ENCODE measurements at places on chromosomes 1 and 21.
A peak's percentile ranks its signal among the peaks of the same experiment; 100 is the strongest.

DNA sequence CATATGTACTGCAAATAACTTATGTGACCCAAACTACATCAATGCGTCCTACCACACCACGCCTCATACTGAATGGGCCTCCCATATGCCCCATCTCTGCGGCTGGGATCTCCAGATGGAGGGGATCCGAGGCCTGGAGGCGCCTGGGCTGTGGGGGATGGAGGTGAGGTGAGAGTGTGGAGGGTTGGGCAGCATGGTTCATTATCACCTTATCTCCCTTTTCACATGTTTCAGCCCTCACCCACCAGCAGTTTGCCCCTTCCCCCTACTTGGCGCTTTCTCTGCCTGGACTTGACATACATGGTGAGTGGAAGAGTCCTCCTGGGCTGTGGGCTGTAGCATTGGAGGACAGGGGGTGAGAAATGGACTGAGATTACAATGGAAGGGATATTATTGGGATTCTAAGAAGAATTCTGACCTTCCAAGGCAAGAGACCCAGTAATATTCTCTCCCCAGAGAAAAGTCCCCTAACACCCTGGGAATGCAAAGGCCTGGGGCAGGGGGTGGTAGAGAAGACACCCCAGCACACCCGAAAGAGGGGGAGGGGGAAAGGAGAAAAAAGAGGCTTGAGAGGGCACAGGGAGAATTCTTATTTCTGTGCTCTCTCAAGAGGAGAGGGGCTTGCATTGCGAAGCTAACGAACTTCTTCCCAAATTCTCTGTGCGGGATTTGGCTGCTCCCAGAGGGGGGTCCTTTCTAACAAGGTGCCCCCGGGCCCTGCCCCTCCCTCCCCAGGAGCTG, 61.4 kb downstream of the MEF2D start:
- no peak for DNase-seq

GRCh38 chr1:191895462-191896058, 262.7 kb upstream of the RGS18 start:
- no peak for DNase-seq

GRCh38 chr1:10424034-10424433, 6.2 kb upstream of the CENPS start:
- peak; percentile 7 for DNase-seq

- peak; percentile 35 for DNase-seq
Observed at GRCh38 chr1:218426343-218426657, 81.2 kb downstream of the TGFB2 start.

DNA sequence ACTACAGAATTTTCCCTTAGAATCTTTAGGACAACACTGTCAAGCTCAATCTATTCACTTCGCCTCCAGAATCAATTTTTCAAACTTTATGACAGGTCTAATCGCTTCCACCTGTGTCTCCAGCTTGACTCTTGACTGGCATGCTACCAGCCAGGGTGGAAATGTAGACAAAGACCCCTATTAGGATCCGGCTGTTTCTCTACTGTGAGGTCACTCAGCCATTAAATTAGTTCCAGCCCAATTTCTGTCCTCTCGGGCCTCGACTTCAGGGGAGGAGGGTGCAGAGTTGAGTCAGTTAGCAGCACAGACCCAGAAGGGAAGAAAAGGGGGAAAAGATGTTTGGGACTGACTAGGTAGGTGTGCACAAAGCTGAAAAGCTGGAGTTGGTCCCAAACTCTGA, 78.5 kb downstream of the HLCS start:
- DNase-seq = no peak

GRCh38 chr1:242224461-242224860, 225.6 kb upstream of the MAP1LC3C start:
- no peak for DNase-seq

GRCh38 chr1:3097231-3097630, 28.2 kb downstream of the PRDM16 start:
- DNase-seq = no peak

DNA sequence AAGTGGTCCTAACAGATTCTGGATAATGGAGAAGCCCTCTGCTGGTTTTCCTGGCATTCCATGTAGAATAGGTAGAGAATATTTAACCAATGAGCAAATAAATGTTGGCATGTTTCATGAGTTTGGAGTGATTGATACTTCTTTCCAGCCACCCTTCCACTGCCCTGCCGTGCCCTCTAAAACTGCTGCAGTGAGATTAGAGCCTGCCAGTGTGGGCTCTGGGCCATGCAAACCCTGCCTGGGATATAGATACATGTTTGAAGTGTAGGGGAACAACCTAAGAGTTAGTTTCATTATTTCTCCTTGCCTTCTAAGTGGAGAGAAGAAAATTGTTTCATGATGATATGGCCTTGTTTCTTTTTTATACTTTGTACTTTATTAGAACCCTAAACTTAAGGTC, 10.4 kb downstream of the UBE2Q1 start:
- DNase-seq = no peak

GRCh38 chr1:68074472-68074871, 24.0 kb upstream of the DIRAS3 start:
- DNase-seq = no peak

- no peak for DNase-seq
Observed at GRCh38 chr1:2025491-2025981, 6.4 kb downstream of the GABRD start.

DNA sequence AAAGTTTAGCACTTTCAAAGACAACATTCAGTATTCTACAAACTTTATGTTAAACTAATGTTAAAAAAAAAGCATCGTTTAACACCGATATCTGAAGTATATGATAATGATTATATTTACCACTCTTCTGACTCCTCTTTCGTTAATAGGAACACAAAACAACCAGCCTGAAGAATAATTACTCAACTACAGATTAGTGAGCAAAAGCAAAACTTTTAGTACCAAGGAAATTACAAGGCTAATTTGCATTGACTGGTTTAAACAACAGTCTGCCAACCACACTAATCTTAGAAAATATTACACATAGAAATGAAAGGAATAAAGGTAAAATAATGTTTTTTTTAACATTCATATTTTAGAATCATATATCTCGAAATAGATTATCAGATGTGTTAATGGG, 500.7 kb downstream of the LMO4 start:
- no peak for DNase-seq

GRCh38 chr1:10867138-10867721, 70.8 kb upstream of the CASZ1 start:
- DNase-seq = peak; percentile 3

- DNase-seq = no peak
Observed at GRCh38 chr1:31872658-31873636, 57.1 kb upstream of the SPOCD1 start.

DNA sequence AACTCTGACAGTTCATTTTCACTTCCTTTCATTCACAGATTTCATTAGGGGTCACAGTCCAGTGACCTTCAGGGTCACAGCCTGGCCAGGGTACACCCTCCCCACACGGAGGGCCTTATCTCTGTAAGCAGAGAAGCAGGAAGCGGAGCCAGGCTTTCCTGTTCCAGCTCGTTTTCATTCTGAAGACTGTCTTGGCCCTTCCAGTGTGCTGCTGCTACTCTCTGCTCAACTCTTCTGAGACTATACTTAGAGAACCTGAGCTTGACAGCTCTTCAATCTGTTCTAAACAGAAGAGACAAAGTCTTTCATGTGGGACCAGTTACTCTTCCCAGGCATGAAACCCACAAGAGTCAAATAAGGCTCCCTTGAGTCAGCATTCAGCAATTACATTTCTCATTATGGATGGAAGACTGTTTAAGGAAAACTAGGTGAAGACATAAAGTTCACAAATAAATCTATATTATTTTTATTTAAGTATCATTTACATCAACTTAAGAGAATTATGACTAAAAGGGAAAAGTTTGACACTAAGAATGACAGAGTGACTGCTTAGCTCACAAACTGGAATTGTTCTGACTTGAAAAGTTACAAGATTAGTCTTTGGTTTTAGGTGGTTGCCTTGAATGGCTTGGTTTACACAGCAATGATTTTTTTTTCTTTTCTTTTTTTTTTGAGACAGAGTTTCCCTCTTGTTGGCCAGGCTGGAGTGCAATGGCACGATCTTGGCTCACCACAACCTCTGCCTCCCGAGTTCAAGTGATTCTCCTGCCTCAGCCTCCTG, 4.8 kb upstream of the TDRD10 start:
- no peak for DNase-seq

GRCh38 chr1:193417945-193418744, 231.7 kb upstream of the B3GALT2 start:
- peak; percentile 15 for DNase-seq

DNA sequence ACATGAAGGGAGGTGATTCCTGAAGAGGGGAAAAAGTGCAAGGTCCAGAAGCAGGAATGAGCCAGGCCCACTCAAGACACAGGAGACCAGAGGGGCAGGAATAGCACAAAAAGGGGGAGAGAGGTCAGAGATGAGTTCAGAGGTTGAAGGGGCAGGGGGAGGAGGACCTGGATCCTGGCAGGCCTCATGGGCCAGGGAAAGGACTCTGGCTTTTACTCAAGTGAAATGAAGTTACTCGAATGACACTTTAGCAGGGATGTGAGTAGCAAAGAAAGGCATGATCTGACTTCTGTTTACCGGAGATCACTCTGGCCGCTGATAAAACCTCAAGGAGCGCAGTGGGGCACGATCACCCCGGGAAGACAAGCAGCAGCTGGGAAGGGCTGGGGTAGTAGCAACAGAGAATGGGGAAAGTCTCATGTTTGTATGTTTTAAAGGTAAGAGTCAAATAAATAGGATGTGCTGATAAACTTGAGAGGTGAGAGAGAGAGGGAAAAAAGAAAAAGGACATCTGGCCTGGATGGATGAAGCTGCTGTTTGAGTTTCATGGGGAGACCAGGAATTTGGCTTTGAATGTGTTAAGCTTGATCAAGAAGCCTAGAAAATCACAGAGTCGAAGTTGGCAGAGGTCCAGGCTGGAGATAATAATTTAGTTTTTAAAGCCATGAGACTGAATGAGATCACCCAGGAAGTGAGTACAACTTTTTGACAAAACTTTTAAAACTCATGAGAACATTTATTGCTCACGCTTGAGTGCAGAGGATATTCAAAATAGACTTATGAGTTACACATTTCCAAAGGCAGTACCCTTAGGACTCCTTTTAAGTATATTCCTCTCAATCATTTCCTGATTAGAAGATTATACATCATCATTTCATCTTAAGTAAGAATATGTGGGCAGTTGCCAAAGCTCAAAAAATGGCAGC, 156.0 kb downstream of the RERE start:
- DNase-seq = peak; percentile 94

DNA sequence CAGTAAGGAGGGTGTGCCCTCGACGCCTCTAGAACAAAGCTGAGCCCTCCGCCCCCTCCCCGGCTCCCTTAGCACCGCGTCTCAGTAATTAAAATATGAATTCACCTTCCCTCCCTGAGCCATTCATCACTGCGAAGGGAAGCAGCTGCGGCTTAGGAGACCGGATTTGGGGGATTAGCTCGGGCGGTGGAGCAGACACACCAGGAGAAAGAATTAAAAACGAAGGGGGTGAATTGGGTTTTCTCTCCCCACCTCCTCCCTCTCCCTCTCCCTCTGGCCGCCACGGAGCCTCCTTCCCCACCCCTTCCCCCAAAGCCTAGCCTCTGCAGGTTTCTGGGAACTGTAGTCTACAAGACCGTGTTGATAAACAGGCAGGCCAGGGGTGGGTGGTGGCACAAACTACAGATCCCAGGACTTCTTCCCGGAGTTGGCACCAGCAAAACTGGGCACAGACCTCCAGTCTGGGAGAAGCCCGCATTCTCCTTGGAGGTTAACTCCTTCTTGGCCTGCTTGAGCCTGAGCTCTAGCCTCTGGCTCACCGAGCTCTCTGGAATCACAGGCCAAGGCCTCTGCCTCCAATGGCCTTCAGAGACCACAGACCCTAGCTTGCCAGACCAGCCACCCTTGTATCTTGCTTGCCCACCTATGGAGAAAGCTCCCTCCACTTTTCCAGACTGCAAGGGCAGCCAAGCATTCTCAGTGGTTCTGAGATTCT, 10.8 kb downstream of the BLACAT1 start:
- no peak for DNase-seq

DNA sequence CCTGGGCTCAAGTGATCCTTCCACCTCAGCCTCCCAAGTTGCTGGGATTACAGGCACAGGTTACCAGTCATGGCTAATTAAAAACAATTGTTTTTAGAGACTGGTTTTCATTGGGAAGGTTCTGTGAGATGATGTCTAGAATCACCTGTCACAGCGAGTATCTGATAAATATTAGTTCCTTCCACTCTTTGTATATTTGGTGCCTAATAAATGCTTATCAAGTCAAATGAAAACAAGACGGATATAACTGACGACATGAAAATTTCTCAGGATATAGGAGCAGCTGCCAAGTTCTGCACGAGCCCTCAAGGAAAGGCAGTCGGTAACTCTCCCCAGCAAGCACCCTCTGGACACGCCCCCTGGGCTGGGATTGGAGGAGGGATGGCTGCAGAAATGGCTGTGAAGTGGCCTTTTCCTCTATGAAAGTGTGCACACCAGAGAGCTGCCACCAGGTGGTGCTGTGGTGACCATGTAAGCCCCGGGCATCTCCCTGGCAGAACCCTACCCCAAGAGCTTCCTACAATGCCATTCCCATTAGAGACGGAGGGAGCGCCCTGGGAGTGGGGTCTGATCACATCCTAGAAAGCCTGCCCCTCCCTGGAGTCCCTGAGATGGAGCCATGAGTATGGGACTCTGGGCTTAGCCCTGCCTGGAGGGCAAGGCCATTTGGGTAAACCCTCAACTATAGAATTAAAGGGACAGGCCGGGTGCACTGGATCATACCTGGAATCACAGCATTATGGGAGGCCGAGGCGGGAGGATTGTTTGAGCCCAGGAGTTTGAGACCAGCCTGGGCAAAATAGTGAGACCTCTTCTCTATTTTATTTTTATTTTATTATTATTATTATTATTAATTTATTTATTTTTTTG, 50.9 kb downstream of the HTR6 start:
- DNase-seq = peak; percentile 91

DNA sequence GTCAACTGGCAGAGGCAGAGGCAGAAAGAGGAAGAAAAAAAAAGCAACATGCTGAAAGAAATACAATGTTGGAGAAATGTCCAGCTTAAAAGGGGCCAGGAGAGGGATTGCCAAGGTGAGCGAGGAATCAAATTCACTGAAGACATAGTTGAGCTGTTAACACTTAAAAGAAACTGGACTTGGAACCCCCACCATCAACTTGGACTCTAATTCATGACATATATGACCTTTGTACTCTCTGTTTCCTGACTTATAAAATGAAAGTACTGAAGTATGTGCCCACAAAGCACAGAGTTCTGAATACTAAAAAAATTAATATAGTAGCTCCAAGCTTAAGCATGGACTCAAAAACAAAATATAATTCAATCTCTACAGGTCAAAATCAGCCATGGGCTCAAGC, 16.1 kb downstream of the PRR9 start:
- DNase-seq = no peak

GRCh38 chr1:244384066-244384465, 67.6 kb downstream of the ADSS2 start:
- DNase-seq = no peak

- no peak for DNase-seq
Observed at GRCh38 chr21:31929548-31929947, 56.7 kb downstream of the HUNK start.

GRCh38 chr1:6917067-6917466, 131.8 kb downstream of the CAMTA1 start:
- DNase-seq = no peak

GRCh38 chr1:156927215-156928042, 7.0 kb downstream of the LRRC71 start:
- peak; percentile 70 for DNase-seq

All from HCEC 1CT (cell line).